Stimulated activated CD8-positive, alpha-beta memory T cell treated with anti-CD3 and anti-CD28 coated beads, Interleukin-15, amount 100 ng/mL, for 4 hours (primary cell): ENCODE measurements at places on chromosomes 2 and 18.

DNA sequence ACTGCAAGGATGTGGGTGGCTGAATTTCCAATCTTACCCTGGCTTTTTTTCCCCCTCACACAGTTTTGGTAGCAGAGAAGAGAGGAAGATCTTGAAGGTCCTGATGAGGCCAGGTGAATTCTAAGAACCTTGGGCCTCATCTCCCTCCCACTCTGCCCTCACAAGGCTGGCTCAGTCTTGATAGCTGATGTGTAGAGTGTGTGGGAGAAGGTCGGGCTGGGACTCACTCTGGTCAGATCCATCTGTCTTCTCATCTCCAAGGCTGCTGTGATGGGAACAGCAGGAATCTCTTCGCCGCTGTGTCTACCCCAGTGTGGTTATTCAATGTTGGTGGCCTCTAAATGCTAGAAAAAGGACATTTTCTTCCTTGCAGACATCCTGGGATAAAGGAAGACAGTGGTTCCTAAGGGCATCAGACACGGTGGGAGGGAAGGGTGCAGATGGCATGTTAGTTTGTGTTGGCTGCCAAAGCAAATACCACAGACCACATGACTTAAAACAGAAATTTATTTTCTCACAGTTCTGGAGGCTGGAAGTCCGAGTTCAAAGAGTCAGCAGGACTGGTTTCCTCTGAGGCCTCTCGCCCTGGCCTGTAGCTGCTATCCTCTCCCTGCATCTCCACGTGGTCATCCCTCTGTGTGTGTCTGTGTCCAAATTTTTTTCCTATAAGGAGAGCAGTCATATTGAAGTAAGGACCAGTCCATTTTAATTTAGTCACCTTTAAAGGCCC is 37.6 kb upstream of the MGAT4A start:
- DNase-seq, result no peak

DNA sequence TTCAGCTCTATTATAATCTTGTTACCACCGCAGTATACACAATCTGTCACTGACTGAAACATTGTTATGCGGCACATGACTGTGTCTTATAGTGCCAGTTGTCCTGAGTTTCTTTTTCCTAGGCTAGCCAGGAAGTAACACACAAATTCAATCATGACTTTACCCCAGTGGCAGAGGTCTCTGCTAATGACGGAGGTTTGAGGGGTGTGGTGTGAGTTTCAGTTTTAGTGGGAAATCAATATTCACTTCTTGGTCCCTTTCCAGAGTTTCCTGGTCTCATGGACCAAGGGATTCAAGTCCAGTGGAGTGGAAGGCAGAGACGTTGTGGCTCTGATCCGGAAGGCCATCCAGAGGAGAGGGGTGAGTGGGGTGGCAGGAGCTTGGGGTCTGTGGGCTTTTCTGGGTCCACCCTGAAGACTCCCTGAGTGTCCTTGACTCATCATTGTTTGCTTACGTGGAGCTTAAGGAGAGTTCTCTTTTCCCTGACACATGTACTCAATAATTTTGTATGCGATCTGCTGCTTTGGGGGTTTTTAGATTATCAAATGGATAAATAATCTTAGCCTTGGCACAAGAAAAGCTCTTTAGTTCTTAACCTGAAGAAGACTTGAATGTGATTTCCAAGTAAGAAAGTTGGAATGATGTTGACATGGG is 39.2 kb downstream of the HK2 start:
- DNase-seq, result no peak

GRCh38 chr2:10546975-10547391 is 98.9 kb upstream of the ODC1 start:
- DNase-seq, result no peak

GRCh38 chr18:41513438-41513837 is 441.6 kb upstream of the PIK3C3 start:
- DNase-seq, result no peak

DNA sequence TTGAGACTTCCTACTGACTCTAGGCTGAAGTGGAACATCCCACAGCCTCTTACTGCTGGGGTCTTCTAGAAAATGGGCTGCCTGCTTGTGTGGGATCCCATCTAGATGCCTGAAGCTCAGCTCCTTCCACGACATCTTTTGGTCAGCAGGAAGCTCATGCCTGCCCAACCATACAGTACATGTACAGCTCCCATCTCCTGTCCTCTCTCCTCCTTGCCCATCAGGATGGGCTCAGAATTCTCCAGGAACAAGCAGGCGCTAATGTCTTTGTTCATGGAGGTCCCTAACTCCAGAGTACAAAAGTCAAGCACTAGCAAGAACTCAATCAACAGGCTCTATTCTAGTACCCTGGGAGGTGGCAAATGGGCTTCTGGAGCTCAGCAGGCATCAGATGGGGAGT is 31.7 kb upstream of the GPR17 start:
- DNase-seq, result no peak

- no peak for DNase-seq
Measured at GRCh38 chr18:50830544-50830943, 10.7 kb upstream of the MRO start.

DNA sequence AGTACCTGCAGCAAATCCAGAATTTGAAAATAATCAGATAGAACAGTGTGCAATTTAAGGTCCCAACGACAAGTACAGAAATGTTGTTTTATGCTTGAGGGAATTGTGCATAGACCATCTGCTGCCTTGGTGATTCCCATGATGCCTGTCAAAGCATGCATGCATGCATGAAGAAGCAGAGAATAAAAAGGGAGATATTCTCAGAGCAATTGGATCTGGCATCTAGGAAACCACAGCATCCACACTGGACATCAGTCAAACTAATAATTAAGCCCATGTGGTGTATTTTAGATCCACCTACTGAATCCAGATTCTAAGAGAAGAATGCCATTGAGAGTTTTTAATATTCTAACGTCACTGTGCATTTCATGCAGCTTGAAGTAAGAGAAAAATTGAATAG is 361.2 kb downstream of the FSIP2 start:
- no peak for DNase-seq

DNA sequence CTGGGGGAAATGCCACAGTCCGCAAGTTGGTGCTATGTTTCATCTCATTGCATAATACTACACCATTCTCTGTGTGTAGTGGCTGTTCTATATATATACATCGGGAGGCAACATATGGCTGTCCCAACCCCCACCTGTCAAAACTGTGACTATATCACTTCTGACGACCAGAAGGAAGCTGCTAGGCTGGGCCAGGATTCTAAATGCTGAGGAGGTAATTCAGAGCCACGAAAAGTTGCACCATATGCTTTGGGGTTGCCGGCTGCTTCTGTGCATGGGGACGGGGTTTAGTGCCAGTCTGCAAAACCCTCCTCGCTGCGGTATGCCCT is 117.3 kb downstream of the MSH2 start:
- no peak for DNase-seq

DNA sequence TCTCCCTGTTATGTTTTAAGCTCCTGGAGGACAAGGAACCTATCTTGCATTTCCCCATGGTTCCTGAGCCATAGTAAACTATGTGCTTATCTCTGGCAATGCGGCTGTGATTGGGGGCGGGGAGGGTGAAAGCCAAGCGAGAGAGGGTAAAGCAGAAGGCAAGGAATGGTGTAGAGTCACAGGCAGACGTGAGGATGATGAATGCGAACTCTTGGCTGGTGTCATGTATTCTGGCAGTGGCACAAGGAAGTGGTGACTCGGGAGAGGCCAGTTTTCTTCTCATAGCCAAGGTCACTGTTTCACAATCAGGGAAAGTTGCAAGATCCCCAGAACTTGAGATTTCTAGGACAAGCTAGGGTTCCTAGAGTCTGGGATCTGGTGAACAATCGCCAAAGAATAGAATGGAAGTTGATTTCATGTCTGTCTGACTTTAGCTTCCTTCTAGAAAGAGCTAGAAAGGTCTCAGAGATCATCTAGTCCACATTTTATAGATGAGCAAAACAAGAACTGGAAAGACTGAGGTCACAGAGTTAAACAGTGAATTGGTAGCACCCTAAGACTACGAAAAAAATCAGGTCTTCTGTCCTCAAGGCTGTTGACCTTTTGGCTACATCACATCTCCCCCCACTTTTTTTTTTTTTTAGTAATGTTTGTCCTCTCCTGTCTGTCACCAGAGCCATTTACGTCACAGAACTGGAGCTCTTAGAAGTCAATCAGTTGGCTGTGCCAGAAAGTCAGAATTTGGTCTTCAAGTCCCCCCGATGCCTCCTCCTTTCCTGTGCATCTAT is 137.0 kb downstream of the BCL11A start:
- no peak for DNase-seq

GRCh38 chr2:173099271-173099670 is 23.6 kb downstream of the MAP3K20 start:
- no peak for DNase-seq

GRCh38 chr2:240386326-240386725 is 49.1 kb upstream of the GPC1 start:
- no peak for DNase-seq

DNA sequence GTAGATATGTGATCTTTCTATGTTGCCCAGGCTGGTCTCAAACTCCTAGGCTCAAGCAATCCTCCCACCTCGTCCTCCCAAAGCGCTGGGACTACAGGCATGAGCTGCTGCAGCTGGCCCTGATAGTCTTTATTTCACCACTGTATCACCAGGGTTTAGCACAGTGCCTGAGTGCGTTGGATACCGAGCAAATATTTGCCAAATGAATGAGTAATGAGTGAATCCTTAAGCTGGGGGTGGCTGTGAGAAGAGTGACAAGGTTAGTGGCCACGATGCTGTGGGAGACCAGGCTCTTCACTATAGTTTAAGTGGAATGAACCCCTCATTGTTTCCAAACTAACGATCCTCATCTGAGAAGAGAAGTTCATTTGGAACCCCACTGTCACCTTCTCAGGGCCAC is 60.8 kb upstream of the FAM136A start:
- no peak for DNase-seq

DNA sequence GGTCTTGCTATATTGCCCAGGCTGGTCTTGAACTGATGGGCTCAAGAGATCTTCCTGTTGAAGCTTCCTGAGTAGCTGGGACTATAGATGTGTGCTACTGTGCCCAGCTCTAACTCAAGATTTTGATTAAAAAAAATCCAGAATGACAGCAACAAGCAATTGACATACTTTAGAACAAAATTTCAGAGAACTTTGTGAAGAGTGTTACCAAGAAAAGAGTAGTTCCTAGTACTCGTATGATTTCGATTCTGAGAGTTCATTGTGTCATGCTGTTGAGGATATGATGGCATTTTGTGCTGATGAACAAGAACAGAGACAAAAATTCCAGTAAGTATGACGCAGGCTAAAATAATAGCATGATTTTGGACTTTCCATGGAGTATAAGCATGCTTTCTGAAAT is 90.2 kb upstream of the TWSG1 start:
- DNase-seq, result no peak
